ENCODE measurements at places on chromosomes 2 and 18.

- DNase-seq, result no peak
Observed at GRCh38 chr2:165889158-165889557, 64.4 kb downstream of the TTC21B start.

- DNase-seq, result no peak
Observed at GRCh38 chr18:61333271-61333745, at the start of gene CDH20. TSS of gene CDH20 (plus strand) at chr18:61333430.

DNA sequence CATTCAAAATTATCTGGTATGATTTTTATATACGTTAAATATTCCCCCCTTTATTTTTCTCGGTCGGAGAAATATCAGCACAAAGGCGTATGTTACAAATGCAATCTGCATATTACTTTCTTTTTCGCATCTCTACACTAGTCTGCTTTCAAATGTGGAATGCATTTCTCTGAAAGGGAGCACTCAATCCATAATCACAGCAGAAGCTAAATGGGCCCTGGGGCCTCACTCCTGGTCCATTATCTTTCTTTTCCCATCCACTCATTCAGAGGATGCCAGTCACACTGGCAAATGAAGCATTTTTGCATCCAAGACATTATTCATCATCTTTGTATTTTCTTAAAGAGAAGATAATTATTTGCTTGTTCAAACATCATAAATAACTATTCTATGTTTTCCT lies 295.2 kb upstream of the LRP1B start:
- no peak for DNase-seq

- no peak for DNase-seq
Observed at GRCh38 chr2:157415591-157416101, 28.2 kb downstream of the CYTIP start.

- DNase-seq, result no peak
Observed at GRCh38 chr2:74869517-74869916, 35.6 kb downstream of the HK2 start.

- DNase-seq, result no peak
Observed at GRCh38 chr2:36692121-36692520, 4.4 kb upstream of the VIT start.

GRCh38 chr2:171287036-171287571 lies 126.4 kb upstream of the TLK1 start:
- no peak for DNase-seq

- no peak for DNase-seq
Observed at GRCh38 chr2:86037795-86038192, 67.9 kb downstream of the POLR1A start.

GRCh38 chr2:72439892-72440291 lies 292.2 kb upstream of the CYP26B1 start:
- DNase-seq, result no peak

DNA sequence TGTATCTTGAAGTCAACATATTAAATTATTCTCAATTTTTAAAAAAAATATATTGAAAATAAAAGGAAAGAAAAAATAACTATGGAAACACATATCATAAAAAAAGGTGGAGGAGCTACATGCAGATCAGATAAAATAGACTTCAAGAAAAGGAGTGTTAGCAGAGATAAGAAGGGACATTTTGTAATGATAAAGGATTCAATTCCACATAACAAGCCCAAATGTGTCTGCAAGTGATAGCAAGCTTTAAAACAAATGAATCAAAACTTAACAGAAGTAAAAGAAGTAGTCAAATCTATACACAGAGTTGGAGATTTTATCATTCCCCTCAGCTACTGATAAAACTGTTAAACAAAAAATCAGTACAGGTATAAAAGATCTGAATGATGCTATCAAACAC lies 74.9 kb downstream of the TTC32 start:
- no peak for DNase-seq

- DNase-seq, result no peak
Observed at GRCh38 chr2:44801289-44801840, 140.1 kb upstream of the SIX3 start.

DNA sequence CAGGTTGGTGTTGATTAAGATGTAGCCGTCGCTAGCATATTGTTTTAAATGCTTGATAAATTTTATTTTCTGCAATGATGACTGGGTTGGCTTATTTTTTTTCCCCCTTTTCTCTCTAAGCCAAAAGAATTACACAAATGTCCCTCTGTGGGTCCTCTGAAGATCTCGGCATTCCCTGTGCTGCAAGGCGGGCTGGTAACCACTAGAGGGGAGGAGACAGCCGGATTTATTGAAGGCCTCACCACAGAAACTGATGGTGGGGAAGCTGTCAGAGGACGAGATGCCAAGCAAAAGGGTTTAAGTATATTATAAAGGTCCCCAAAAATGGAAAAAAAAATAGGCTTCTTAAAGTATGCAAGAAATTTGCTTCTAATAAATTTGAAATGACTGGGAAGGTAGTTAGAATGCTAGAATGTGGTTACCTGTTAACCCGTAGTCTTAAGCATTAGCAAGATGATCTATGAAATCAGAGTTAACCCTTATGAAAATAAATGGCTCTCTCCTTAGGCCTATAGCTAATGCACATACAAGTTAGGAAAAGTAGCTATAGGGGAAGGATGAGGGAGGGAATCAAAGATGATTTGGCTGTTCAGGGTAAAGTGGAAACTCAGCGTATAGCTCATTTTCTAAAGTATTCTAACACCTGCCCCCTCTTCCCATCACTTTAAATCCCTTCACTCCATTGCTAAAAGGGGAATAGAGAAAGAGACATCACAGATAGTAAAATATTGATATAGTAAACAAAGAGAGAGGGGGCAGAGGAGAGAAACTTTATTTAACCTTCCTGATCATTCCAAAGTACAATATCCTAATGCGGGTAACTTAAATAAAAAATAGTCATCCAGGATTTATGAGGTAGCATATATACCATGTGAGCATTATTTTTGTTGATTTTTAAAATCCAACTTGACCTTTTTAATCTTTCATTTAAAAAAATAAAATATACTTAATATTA lies 894.5 kb upstream of the POU3F3 start:
- DNase-seq, result no peak

DNA sequence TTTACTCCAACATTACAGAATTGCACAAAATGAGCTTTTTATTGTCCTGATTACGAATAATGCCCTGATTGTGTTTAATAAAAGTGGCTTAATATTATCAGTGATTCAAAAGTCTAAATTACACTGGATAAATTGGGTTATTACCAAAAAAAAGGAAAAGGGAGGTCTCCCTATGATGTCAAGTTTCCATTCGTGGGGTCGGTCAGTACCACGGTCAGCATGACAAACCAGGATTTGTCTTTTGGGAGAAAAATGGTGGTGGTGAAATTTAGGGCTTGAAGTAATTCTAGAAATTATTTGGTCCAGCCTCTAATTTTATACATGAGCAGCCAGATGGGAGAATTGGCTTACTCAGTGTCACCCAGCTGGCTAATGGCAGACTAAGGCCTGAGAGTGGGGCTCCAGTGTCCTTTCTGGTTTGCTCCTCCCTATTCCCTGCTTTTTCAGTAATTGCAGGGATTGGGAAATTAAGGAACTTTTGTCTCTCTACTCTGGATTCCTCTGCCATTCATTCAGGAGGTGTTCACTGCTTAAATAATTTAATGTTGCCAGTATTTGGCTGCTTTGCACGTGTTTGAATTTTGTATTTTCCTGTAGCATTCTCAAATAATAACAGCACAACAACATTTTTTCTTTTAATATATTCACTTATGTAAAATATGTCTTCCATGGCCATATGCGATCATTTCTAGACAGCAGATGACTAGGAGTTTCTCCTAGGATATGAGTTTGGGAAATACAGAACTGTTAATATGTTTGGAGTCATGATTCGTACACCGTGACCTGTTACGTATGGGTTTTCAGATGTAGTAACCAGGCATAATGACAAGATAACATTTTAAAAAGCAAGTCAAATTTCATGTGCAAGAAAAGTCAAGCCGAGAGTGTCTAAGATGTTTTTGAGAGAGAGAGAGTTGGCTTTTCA lies 128.9 kb upstream of the NOSTRIN start:
- DNase-seq, result no peak

DNA sequence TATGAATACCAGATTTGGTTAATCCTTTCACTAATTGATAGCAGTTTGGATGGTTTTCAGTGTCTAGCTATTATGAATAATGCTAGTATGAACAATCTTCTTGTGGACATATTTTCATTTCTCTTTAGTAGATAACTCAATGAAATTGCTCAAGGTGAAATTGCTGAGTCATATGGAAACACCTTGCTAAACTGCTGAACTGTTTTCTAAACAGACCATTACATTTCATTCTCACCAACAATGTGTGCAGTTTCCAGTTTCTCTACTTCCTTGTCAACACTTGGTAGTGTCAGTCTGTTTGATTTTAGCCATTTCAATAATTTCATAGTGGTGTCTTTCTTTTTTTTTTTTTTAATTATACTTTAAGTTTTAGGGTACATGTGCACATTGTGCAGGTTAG lies 250.0 kb downstream of the HRH4 start:
- DNase-seq, result no peak

GRCh38 chr2:195121341-195121740 lies 535.7 kb upstream of the SLC39A10 start:
- DNase-seq, result no peak

DNA sequence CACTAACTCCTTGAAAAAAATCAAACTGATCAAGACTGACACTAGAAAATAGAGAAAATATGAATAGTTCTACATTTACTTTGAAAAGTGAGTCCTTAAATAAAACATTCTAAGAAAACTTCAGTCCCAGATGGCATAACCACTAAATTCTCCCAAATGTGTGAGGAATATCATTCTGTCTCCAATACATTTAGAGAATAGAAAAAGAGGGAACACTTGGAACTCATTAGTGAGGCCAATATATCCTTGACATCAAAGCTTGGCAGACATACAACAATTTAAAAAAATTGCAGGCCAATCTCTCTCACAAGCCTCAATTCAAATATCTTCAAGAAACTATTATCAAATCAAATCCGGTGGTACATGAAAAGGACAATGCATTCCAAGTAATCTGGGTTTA lies 79.3 kb upstream of the TMEM247 start:
- no peak for DNase-seq

DNA sequence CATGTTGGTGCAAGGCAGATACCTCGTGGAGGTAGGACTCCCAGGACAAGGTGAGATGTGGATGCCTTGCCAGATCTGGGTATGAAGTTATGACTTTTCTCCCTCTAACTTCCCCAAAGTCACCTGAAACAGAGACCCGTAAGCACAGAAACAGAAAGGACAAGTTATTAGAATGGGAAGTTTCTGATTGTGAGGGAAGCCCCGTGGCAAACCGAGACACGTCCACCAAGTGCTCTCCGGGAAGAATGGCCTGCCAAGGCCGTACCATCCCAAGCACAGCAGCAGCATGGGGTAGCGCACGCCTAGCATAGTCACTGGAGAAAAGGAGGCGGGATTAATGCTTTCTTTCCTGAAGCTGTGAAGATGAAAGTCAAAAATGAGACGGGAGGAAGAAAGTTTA lies 110.6 kb downstream of the ZNF532 start:
- no peak for DNase-seq

- DNase-seq, result no peak
Observed at GRCh38 chr2:56113382-56113975, 70.3 kb upstream of the CCDC85A start.

DNA sequence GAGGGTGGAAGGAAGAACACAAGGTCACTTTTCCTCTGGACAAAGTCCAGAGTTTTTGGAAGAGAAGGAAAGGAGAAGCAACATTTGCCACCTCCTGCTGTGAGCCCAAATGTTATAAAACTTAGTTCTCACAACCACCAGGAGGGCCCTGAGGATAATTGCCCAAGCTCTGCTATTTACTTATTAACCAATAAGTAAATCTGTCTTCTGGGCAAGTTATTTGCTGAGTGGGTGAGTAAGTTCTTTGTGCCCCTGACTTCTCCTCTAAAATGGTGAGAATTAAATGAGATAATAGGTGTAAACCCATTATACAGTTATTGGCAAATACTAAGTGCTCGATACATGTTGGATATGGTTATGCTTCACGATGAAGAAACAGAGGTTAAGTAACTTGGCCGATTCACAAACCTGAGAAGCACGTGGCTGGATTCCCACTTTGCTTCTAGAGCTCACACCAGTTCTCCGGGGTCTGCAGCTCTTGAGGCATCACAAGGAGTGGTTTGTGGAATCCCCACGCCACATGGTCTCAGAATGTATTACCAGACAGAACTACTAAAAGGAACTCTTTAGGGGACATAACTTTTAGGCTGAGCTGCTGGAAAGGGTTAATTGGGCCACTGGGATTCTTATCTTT lies 164.1 kb downstream of the MYCN start:
- DNase-seq, result no peak

DNA sequence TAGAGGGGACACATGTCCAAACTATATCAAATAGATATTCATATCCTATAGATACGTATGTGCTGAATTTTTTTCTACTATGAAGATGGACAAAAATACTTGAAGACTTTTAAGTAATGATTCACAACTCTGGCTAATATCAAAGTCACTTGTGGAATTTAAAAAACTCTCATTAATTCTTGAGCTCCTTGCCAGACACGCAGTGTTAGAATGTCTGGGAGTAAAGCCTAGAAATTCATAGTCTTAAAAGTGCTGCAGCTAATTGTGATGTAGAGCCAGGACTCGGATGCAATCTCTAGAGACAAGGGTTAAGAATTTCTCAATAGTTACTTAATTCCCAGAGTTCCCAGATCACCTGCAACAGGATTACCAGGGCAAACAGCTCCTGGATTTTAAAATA lies 107.4 kb downstream of the ARL6IP6 start:
- DNase-seq, result no peak

Data from T-helper 17 cell (primary cell).